Tibial nerve (tissue), 4 donors: ENCODE measurements at places on chromosomes 1 and 21.

DNA sequence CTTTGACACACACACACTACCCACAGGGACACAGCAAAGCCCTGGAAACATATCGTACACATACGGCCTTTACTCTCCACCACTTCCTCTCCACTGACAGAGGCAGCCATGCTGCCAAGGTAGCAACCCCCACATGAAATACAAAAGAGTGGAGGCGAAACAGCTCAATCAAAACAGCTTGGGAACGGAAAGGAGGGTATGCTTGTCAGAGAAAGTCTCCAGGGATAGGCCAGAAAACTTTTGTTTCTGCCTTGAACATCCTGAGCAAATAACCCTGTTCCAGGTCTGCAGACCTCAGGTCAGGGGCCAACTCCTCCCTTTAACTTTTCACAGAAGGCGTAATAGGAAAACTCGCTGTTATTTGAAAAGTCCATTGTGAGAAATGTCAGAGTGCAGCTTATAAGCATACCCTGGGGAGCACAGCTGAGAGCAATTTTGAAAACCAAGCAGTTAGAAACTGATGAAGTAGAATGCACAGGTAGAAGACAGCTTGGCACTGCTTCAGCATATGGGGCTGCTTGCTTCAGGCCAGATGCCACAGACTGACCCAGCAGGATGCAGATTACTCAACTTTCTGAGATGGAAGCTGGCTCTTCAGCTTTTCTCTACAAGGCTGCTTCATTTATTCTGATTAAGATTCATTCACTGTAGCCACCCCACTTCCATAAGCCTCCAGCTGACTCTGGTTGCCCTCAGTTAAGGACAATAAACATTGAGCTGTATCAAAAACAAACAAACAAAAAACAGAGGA is 18.0 kb downstream of the KIAA0319L start:
- no peak for DNase-seq

DNA sequence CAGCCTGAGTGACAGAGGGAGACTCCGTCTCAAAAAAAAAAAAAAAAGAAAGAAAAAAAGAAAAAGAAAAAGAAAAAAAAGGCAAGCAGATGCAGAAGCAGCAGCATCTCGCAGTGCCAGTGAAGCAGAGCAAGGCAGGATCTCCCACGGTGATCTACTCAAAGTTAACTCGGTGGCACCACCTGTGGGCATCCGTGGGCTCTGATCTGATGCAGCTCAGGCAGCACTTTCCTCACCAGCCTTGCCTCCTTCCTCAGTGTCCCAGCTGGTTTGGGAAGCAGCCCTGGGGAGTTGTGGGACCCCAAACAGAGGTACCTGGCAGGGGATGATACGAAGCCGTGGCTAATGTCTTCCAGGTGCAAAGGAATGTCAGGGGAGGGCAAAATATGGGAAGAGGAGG is 104.3 kb upstream of the KRTAP19-8 start:
- no peak for DNase-seq

DNA sequence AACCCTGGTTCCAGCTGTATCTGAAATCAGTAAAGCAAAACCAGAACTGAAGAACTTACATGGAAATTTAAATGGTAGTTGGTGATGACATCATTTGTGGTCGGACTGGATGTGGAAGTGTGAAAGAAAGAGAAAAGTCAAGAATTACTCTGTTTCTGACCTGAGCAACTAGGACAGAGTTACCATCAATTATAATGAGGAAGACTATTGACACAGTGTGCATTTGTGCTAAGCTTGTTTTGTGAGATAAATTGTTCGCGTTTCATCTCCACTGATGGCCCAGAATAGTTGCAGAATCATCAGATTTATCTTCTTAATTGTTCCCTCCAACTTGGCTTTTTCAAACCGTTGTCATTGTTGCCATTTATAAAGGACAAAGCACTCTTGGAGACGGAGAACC is 410.6 kb upstream of the DEPDC1 start:
- no peak for DNase-seq

GRCh38 chr21:8989261-8989711 is 1532.1 kb upstream of the TPTE start:
- DNase-seq = no peak

DNA sequence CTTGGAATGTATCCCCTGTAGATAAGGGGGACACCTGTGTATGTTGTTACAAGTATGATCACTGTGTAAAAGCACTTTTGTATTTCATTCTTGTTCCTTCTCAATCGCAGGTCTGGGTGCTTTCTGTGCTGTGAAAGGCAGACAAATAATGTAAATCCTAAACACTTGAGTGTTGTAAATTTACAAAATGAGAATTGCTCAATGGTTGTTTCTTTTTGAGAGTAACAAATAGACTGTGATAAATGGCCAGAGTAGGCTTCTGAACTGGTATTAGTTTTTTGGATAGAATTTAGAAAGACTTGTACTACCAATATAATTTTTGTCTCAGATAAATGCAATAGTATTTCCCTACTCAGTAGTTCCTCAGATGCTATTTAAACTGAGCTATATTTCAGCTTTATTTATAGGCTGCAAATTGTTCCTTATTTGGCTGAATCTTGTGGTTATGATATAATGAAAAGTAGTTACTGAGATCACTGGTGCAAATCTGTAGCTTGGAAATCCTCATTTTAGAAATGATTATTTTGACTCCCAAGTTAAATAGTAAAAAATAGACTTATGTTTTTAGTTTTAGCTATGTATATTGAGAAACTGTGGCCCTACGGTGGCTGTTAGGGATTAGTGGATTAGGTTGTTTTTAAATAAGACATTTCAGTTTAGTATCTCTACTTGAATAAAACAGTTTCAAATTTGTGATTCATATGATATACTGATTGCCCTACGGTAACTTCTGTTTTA is 9.2 kb downstream of the BACH1 start:
- no peak for DNase-seq

- DNase-seq = no peak
Observed at GRCh38 chr1:85407746-85408377, 57.1 kb downstream of the DDAH1 start.

DNA sequence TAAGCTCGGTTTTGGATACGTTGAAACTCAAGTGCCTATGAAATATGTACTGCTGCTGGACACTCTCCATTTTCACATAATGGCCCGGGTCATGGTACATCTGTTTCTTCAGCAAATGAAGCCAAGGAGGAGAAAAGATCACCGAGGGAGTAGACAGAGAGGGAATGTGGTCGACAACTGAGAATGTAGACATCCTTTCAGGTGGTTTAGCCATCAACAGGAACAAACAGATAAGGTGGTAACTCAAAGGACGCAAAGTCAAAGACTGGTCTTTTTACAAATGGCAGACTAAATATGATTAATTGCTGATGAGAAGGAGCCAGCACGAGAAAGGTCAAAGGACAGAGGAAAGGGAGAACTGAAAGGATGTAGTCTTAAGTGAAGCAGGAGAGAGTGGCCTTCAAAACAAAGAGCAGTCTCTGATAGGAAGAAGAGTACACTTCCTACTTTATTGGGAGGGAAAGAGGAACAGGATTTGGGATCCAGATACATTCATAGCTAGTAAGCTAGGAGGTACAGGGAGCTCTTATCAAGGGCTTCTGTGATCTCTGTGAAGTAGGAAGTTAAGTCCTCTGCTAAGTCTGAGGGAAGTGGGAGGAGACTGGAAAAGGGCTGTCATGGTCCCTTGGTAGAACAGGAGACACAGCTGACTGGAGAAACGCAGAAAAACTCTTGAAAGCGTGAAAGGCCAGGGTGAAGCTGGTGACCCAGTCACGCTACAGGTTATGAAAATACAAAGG is 28.3 kb downstream of the NUP133 start:
- DNase-seq = no peak

- DNase-seq = no peak
Observed at GRCh38 chr1:22364326-22364650, 87.4 kb upstream of the ZBTB40 start.

- DNase-seq = no peak
Observed at GRCh38 chr21:14862794-14863720, 201.7 kb downstream of the NRIP1 start.

DNA sequence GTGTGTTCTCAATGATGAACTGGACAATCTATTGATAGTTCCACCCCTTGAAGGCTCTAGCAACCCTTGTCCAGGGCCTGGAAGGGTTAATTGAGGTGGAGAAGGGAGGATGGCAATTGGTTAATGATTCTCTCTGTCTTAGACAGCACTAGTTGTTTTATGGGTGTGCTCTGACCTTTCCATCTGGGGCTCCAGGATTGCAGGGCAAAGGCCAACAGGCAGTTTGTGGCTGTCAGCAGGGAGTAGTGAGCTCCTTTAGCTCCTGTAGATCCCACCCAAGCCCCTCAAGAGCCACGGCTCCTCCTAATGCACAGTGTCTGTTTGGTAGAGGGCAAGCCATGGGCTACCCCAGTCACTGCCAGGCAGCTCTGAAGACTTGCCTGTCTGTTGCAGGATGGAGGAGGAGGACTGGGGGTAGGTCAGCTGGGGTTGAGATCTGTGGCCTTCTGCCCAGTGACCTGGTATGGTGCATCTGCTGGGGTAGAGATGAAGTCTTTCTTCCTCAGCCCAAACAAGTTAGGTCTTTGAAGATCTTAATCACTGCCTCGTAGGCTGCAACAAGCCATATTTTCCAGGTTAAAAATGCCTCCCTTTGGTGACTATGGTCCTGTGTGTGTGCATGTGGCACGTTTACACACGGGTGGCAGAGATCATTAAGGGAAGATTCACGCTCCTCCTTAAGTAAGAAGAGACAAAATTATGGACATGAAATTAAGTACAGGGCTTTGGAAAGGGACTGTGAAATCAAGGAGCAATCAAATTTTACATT is 7.7 kb downstream of the MROH7 start:
- DNase-seq = no peak
